Dorsolateral prefrontal cortex (tissue), 122 donors: ENCODE measurements at places on chromosomes 12 and 14.

DNA sequence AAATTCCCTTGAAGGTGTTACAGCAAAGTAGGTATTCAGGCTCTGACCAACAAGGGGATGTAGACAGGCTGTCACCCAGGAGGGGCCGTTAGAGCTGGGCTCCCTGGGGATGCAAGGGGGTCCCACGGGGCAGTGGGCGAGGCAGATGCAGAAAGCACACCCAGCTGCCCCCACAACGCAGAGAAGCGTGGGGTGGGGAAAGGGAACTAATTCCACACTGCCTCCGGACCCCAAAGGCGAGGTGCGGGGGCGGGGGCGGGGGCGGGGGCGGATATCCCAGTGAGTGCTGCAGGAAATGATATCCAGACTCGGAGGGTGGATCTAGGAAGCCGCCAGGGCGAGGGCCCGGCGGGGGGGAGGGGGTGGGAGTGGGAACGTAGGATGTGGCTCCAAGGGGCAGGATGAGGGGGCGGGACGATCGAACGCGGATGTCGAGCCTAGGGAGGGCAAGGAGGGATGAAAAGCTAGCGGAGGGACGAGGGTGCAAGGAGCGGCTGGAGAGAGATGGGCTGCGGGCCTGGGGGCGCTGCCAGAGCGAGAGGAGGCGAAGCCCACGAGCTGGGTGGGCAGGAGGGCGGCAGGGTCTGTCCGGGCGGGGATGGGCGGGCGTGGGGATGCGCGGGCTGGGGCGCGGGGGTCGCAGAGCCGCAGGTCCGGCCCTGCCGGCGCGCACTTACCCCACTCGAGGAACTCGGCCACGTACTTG lies 874 bp downstream of the CDC42BPB start:
- peak; percentile 38 for DNase-seq

GRCh38 chr14:51507906-51508511 lies 143.7 kb upstream of the FRMD6 start:
- DNase-seq: peak; percentile 54

DNA sequence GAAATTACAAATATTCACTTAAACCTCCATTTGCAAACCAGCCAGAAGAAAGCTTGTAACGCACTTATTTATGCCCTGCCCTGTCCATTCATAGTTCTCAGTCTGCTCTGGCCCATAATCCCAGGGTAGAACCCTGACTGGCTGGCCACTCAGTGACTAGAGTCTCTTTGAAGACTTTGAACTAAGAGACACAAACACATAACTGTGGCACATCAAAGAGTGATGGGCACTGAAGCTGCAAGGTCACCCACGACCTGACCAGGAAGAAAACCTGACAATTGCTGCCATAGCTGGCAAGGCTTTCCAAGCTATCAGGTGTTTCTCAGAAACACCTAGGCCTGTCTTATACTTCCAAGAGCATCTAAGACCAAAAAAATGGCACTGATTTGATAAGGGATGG lies 28.7 kb downstream of the SLC41A2 start:
- DNase-seq: no peak

DNA sequence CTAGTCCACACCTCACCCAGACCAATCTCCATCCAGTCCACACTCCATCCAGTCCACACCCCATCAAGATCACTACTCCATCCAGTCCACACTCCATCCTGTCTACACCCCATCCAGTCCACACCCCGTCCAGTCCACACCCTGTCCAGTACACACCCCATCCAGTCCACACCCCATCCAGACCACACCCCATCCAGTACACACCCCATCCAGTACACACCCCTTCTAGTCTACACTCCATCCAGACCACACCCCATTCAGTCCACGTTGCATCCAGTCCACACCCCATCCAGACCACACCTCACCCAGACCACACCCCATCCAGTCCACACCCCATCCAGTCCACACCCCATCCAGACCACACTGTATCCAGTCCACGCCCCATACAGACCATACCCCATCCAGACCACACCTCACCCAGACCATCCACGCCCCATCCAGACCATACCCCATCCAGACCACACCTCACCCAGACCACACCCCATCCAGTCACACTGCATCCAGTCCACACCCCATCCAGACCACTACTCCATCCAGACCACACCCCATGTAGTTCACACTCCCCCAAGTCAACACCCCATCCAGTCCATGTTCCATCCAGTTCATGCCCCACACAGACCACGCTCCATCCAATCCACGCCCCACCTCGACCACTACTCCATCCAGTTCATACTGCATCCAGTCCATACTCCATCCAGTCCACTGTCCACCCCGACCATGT lies 116.6 kb upstream of the RTL1 start:
- DNase-seq: no peak

DNA sequence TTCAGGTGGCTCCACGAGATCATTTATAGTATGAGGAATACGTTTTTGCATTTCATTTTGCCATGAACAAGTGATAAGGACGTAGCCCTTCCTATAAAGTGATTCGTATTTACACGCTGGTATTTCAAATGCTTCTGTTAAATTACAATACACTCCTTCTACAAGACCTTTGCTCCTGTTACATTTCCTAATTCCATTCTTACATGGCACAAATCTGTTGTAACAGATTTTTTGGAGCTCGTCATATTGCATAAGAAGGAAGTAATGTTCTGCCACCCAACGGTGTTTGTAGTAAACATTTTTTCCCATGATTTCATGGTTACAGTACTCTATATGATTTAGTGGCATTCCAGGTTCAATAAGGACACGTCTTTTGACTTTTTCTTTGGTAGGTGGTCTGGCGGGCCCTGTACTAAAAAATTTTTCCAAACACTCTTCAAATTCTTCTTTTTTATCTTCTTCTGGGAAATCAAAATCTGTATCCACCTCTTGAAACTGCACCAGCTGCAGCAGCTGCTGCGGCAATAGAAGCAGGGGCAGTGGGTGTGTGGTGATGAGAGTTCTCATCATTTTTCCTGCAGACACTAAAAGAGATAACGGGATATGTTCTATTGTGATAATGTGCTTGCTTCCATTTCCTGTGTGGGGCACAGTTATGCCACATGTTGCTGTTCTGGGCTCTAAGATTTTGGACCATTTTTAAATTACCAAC lies 4.2 kb downstream of the RNASE9 start:
- no peak for DNase-seq

- no peak for DNase-seq
These were observed 140.8 kb downstream of the CAPZA3 start for GRCh38 chr12:18878676-18879180.

GRCh38 chr14:93120517-93120916 lies 4.8 kb upstream of the ITPK1 start:
- DNase-seq: no peak

DNA sequence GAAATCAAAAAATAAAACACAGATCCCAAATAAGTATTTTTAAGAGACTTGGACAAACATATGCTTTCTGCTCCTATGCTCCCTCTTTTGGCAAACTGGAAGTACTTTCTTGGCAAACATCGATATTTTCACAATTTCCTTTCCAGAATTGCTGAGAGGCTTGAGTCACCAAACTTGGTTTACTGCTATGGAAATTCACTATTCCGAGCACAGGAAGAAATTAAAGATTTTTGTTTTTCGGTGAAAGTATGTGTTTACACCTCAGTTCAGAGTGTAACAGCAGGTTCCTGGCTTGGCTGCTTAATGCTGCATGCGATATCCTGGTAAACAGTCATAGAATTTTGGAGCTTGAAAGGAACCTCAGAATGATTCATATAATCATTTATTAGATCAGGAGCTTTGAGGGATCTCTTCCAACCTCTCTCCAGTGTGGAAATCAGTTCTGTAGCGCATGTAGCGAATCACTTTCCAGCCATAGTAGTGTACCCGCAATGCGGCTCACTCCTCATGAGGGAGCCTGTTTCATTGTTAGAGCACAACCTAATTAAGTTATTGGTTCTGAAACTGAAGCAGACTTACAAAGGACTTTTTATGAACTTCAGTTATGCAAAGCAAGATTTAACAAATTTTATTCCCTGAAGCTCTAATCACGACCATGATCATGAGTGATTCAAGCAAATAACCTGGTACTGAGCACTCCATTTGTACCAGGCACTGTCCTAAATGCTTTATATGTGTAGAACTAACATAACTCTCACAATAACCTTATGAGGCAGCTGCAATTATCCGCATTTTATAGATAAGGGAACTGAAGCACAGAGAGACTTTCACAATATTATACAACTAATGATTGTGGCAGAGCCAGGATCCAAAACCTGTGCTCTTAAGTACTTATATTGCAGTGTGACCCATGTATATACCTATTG lies 56.4 kb upstream of the ATP2A2 start:
- DNase-seq: no peak

DNA sequence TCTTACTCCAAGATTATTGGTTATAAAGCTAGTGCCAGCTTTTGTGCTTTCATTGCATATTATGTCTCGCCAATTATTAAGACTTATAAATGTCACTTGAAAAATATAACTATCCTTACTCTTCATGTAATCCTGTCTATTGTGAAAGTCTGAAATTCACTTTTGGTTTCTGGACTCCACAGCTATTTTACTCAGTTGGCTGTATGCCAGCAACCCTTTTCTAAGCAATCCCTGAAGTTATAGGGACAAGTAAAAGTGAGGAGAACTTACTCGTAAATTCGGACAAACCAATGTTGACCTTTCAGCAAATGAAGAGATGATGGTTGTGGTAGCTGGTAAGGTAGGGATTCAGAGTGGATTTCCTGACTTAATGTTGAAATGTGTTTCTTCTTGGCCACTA lies 196.3 kb downstream of the NPAS3 start:
- no peak for DNase-seq

DNA sequence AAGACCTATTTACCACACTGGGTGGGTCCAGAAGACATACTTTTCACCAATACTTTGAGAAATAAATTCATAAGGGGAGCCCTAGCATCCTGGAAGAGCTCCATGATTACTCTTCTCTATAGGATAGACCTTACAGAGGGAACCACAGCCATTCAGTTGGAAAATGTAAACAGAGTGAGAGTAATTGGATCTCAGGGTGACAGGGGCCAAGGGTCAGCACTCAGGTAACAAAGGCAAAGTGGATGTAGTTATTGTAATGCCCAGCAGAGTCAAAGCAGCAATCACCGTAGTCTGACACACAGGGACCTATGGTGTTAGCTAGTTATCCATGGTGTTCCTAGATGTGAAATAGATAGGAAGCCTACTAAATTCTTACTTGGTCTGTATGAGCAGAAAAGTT lies 10.8 kb upstream of the GTF2A1 start:
- DNase-seq: no peak

DNA sequence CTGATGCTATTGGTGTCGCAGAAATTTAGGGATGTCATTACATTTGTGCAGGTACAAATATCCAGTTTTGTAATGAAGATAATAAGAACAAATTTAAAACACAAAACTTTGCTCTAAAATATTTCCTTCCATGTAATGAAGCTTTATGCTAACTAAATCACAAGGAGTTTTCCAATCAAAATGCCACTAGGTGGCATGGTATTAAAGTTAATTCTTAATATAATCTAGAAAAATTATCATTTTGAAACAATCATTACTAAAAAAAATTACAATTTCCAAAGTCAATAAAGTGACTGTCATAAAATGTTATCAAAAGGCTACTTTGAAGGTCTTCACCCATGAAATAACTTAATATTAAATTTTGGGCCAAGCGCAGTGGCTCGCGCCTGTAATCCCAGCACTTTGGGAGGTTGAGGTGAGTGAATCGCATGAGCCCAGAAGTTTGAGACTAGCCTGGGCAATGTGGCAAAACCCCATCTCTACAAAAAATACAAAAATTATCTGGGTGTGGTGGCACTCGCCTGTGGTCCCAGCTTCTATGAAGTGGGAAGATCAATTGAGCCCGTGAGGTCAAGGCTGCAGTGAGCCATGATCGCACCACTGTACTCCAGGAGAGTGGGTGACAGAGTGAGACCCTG lies 77.4 kb downstream of the KIF21A start:
- DNase-seq: no peak

DNA sequence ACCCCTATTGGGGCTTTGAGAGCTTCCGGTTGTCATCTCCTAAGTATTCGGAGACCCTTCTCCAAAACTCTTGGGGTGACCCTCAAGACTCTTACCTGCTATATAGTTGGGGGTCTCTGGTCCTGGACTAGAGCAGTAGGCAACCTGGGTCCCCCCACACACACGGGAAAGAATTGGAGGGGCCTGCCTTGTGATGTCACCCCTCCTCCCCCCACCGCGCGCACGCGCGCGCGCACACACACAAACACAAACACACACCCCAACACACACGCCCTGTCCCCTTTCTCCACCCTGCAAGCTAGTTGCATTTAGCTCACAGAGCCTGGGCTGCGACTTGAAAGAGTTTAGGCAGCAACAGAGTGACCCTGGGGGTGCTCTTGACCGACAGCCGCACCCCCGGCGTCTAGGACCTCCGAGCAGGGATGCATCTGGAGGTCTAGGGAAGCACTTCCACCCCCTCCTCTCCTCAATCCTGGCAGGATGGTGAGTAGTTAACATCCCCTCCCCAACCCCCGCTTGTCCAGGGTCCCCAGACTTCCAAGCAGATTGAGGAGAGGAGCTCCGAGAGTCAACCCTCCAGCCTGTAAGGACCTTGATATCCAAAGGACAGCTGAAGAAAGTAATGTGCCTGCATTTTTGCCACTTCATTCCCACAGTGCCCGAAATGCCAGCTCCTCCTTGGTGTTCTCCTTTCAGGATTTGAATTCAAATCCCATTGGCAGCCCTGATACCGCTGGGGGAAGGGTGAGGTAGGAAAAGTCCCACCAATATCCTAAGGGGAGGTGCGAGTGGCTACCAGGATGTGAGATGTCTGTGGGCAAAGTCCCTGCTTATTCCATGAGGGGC lies 1.4 kb upstream of the DNAJC14 start:
- DNase-seq: peak; percentile 76
